Globus pallidus (tissue), 1 donor: ENCODE measurements at places on chromosomes 3 and 15.

GRCh38 chr3:49880581-49881315, 11.0 kb upstream of the CAMKV start:
- DNase-seq, result no peak

DNA sequence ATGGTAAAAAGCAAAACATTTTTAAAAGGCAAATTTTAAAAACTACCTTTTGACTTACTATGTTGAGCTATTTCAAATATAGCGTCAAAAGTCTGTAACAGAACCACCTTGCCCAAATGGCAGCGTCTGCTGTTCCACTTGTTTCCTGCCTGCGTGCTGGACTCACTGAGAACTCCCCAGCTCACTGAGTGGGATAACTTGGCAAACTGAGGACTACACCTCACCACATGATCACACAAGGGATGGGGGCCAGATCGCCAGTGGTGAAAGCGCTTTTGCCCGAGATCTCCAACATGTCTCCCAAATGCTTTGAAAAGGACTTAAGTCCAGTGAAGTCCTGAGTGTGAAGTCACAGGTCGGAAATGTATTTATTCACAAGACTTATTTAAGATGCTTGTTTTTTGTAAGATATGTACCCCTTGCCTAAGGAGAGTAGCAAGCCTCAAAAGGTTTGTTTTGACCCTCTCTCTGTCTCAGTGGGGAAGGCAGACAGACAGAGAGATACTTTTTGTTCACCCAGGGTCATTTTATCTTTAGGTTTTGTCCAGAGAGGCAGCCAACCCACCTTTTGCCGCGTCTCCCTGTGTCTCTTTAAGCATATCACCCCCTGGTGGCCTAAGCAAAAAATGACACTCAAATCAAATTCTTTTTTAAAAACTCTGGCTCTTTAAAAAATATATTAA, 192.6 kb downstream of the PDZRN3 start:
- DNase-seq, result no peak

GRCh38 chr3:16392717-16393116, 120.8 kb downstream of the RFTN1 start:
- DNase-seq, result no peak

DNA sequence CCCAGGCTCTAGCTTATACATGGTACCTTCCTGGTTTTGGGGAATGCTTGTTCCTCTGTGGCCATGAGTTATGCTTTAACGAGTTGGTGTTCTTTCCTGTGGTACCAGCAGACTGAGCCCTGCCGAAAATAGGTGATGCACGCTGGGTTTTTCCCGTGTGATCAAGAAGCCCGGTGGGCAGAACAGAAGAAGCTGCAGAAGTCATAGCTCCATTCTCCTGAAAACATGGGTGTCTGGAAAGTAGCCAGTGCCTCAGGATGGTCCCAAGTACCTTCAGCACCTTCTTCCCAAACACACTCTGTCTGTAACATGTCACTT, 25.2 kb downstream of the MAPKBP1 start:
- DNase-seq, result no peak

DNA sequence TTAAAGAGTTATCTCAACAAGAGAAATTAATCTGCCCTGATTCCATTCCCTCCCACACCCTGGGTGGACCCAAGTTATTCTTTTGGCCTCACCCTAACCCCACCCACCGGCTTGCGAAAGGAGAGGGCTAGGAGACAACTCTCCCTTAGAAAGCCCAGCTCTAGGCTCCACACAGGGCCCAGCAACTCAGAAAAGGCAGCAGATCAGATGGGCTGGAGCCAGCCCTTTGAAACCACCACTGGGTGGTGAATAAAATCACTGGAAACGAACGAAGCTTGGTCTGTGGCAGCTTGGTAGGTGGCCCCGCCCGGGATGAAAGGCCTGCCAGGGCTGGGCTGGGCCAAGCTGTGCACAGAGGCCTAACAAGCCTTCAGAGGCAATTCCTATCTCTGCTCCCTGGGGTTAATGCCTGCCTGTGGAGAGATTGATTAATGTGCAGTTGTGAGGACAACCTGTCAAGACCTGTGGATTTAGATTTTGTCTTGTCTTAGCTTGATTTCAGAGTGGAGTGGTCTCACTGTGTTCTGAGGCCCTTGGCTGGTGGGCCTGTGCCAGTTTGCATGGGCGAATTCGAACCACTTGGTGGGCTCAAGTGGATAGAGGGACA, 38.8 kb downstream of the BHLHE40 start:
- no peak for DNase-seq

GRCh38 chr15:87224404-87224803, 1032.1 kb downstream of the NTRK3 start:
- no peak for DNase-seq

DNA sequence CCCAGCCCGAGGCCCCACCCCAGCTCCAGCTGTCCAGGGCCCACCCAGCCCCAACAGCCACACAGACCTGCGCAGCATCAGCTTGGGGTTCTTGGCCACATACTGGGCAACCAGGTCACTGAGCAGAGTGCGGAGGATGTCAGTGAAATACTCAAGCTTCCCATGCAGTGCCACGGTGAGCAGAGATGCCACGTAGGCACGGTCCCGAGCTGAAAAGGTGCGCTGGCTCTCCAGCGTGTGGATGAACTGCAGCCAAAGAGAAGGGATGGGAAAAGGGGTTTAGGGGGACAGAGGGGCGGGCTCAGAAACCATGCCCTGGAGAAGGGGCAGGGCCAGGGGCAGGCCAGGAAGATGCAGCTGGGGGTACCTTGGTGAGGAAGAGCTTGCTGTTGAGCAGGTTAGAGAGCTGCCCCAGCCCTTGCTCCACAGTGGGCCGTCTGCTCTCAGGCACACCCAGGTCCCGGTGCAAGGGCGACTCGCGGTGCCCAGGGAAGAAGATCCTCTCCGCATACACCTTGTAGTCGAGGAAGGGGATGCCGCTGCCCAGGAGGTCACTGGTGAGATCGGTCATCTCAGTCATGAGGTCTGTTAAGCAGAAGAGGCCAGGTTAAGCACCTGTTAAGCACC, 17.4 kb downstream of the PLXNB1 start:
- DNase-seq, result no peak

DNA sequence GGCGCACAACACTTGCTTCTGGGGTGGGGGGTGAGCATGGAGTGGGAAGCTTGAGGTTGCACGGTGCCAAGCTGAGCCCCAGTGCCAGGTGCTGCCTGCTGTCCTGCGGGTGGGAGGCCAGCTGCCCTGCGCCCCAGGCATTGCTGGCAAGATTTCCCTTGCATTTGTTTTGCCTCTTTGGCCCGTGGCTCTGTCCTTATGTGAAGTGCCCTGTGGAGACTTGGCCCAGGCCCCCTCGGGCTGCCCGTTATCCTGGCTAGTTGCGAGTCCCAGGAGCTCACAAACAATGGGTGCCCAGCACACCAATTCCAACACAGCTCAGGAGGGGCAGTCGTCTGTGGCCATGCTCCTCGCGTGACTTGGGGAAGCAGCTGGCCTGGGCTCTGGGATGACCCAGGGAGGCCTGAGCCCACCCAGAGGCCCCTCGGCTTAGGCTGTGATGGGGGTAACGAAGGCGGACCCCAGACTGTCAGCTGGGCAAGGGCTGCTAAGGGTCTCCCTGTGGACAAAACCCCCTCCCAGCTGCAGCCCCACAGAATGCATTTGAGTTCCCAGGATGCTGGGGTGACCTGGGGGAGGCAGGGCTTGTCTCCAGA, 5.9 kb downstream of the C3orf22 start:
- no peak for DNase-seq

DNA sequence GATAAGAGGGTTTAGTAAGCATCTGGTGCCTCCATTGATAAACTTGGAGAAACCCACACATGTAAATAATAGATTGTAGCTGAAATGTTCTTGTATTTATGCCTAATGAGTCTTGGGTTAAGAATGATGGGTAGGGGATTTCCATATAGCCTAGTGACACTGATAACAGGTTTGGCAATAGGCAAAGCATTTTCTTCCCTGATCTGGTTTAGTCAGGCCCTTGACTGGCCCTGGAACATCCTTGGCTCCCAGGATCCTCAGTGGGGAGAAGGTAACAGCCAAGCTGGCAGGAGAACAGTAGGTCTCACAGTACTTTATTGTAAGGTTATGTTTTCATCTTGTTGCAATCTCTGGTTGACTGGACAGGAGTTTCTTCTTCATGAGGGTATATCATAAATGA, 228.4 kb downstream of the DIPK2A start:
- DNase-seq, result no peak

- DNase-seq, result no peak
Observed at GRCh38 chr3:124512881-124513609, 217.2 kb upstream of the UMPS start.

DNA sequence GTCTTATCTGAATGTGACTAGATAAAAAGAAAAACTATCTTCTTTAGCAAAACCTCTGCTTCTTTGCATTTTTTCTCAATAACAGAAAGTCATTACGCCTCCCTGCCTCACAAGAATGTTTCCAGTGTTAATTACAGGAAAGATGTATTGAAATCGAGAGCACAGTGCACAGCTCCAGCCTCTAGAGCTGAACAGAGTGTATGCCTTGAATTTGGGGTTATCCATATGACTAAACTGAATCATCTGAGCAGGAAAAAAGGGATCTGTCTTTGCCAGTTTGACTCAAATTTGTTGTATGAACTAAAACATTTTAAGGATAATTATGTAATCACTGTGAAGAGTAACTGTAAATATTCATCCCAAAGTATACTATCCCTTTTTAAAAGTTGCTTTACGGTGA, 149.1 kb upstream of the CGNL1 start:
- DNase-seq, result no peak

DNA sequence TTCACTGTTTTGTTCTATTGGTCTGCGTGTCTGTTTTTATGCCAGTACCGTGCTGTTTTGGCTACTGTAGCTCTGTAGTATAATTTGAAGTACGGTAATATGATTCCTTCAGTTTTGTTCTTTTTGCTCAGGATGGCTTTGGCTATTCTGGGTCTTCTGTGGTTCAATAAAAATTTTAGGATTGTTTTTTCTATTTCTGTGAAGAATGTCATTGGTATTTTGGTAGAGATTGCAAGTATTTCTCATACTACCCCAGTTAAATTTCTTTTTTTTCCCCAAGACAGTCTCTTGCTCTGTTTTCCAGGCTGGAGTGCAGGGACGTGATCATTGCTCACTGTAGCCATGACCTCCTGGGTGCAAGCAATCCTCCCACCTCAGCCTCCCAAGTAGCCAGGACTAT, 53.4 kb downstream of the STARD9 start:
- DNase-seq, result no peak

DNA sequence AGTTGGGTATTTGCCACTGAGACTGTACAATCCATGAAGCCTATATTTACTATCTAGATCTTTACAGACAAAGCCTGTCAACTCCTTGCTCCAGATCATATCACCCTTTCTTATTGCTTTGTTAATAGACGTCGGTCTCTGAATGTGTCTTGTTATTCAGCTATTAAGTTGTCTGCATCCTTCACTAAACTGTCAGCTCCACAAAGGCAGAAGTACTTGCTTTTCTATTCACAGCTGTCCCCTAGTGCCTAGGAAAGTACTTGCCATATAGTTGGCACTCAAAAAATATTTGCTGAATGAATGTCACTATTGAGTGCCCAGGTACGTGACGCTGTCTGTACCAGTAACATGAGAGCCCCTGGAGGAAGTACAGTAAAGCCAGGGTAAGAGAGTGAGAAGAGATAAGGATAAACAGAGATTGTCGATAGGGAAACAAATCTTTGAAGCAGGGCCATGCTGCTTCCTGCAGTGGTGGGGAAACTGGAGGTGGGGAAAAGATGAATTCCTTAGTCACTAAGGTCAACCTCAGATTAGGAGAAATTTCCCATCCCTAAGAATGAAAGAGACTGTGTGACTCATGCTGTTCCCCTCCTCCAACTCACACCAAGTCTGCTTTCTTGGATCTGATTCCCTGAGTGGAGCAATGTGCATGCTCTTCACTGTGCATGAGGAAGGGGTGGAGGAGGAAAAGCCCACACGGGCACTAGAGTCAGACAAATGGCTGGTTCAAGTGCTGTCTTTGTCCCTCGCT, 36.3 kb downstream of the PRICKLE2 start:
- DNase-seq, result peak; percentile 43

DNA sequence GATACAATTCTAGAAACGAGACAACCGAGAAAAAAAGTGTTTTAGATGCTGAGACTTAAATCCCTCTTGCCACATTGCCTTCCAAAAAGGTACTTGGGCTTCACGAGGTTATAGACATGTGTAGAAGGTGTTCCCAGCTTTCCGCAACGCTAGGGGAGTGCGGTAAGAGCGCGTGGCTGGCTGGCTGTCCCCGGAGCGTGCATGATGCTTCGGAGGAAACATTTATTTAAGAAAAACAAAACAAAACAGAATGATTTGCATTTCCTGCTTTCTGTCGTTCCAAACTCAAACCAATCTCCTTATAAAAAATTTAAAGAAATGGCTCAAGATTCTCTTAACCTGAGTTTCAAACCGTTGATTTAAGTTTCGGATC, 841 bp downstream of the SLC6A20 start:
- DNase-seq, result no peak

GRCh38 chr3:136008732-136009470, 43.4 kb downstream of the PPP2R3A start:
- no peak for DNase-seq

DNA sequence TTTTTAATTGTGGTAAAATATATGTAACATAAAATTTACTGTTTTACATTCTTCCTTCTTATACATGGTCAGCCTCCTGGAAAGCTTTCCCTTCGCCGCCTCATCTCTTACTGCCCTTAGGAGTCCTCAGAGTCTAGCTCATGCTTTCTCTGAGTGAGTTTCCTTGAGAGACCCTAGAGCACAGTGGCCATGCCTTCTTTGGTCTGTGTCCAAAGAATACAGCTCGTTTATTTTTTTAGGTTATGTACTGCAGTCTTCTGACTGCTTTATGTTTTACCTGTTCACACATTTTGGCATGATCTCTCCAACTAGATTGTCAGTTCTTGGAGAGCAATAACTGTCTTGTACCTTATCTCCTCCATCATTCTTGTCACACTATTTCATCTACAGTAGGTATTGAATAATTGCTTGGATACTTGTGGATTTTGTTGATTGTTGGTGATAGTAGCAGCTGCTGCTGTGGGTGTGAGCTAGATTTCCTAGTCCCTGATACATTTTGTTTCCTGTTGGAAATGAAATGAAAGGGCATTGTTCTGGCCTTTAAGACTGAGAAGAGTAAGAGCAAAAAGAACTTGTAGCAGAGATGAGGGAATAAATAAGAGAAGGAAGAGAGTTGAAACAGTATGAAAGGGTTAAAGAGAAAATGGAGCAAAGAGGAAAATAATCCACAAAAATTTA, 10.9 kb downstream of the ARIH2 start:
- no peak for DNase-seq

DNA sequence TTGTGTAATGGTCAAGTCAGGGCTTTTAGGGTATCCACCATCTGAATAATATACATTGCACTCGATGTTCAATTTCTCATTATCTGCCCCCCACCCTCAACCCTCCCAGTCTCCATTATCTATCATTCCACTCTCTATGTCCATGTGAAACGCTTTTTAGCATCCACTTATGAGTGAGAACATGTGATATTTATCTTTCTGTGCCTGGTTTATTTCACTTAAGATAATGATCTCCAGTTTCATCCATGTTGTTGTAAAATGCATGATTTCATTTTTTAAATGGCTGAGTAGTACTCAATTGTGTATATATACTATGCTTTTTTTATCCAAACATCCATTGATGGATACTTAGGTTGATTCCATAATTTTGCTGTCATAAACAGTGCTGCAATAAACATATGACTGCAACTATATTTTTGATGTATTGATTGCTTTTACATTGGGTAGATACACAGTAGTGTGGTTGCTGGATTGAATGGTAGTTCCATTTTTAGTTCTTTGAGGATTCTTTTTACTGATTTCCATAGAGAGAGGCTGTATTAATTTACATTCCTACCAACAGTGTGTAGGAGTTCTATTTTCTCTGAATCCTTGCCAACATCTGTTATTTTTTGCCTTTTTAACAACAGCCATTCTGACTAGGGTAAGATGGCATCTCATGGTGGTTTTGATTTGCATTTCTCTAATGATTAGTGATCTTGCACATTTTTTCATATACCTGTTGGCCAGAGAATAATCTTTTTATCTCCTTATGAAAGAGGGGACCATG, 332.9 kb upstream of the TGFBR2 start:
- no peak for DNase-seq
